ENCODE measurements at places on chromosomes 16 and 17. TPM values are rescaled to one million over a fixed set of nuclear protein-coding genes. Genes with fewer than 3 reads are reported as not detected.

GRCh38 chr16:82695806-82696205, 69.0 kb downstream of the CDH13 start:
- no peak for DNase-seq

Gene CACNG3
- polyA plus RNA-seq: not detected

- no peak for DNase-seq
Observed at GRCh38 chr16:68539711-68540239, 684 bp downstream of the ZFP90 start.

DNA sequence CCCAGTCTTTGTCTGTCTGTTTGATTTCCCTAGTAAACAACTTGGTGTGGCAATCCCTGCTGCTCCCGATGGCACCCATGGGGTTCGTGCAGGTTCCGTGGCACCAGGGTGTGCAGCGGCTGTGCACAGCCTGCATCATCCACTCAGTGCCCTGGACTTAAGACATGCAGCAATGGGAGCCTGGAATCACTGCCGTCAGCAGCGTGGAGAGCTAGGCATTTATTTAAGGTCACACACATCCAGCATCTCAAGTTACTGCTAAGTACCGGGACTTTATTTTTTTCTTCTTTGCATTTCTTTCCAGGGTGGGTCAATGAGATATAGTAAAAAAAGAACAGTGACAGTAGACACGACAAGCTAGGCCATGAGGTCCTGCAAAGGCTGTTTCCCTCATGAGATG, 2.8 kb downstream of the DHRS7C start:
- no peak for DNase-seq

- no peak for DNase-seq
Observed at GRCh38 chr17:75006653-75007052, 5.8 kb upstream of the MRPL58 start.

DNA sequence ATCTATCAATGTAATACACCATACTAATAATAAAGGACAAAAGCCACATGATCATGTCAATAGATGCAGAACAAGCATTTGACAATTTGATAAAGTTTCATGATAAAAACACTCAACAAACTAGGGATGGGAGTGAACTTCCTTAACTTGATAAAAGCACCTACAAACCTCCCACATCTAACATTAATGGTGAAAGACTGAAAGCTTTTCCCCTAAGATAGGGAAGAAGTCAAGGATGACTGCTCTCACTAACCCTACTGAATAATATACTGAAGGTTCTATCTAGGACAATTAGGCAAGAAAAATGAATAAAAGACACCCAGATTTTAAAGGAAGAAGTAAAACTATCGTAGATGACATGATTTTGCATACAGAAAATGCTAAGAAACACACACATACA, 10.4 kb upstream of the DYNLL2 start:
- no peak for DNase-seq
